ENCODE measurements at places on chromosomes 6 and 20.

GRCh38 chr6:149259753-149260152 is 57.8 kb upstream of the TAB2 start:
- DNase-seq = no peak

GRCh38 chr6:21033575-21034026 is 499.3 kb downstream of the CDKAL1 start:
- no peak for DNase-seq

- no peak for DNase-seq
Measured at GRCh38 chr6:105691081-105691480, 288.2 kb upstream of the PREP start.

GRCh38 chr6:44257753-44258324 is 511 bp upstream of the SLC35B2 start:
- DNase-seq = no peak

DNA sequence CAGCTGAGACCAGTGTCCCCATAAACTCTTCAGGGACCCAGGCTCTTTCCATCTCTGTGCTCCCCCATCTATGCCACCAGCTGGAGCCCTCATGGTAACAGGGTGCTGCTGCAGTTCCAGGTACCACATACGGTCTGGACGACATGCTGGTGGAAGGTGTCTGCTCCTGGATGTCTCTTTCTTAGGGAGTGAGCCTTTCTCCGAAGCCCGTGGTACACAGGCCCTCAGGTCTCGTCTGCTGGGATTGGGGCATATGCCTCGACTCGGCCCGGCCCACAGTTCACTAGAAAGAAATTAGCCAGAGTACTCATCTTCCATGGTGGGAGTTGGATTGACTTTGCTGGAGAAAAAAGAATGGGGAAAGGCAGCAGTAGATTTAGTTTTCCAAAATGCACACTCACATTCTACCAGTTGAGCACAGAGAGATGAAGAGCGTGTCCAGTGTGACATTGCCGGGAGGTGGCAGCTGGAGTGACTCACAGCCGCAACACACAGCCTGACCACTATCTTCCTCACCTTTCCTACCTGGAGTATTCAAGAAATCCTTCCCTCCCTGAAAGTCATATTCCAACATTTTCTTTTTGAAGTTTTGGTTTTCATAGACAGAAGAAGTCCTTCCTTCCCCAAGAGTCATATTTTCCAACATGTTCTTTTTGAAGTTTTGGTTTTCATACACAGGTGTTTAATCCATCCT is 18.6 kb upstream of the SPO11 start:
- no peak for DNase-seq

GRCh38 chr20:53187392-53188068 is 215.4 kb downstream of the TSHZ2 start:
- DNase-seq = no peak

DNA sequence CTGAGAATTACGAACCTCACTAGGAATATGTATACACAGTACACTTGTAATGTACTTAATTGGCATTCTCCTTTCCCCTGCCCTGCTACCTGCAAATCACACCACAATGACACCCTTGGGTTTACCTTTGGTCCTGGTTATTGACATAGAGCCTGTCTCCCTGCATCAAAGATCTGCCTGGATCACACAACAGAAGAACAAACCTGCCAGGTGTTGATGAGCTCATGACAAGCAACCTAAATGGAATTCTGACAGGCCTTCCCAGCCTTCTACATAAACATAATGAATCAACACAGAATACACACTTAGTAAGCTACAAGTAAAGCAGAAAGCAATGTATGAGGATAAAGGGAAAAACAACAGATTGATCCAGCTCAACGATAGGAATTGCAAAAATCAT is 95.6 kb downstream of the HDGFL1 start:
- DNase-seq = no peak

GRCh38 chr20:51460569-51461265 is 81.8 kb downstream of the NFATC2 start:
- DNase-seq = no peak

DNA sequence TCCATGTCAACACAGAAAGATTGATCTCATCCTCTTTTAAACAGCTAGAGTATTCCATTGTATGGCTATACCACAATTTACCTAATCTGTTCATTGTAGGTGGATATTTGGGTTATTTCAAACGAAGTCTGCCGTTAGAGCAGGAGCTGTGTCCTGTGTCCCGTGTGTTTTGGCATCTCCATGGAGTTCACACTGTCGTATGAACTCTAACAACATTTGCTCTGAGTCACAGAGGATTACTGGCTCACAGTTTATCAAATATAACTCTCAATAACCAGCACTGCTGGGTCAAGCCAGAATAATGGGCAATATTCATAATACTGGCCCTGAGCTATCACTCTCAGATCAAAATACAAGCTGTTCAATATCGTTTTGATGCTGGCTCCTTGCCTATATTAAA is 16.4 kb downstream of the TRAM2 start:
- no peak for DNase-seq

GRCh38 chr6:72977114-72977513 is 248.2 kb downstream of the KHDC1L start:
- no peak for DNase-seq
